ENCODE measurements at places on chromosomes 1 and 21.

- no peak for DNase-seq
These were observed 7.8 kb upstream of the HTR6 start for GRCh38 chr1:19656780-19657466.

DNA sequence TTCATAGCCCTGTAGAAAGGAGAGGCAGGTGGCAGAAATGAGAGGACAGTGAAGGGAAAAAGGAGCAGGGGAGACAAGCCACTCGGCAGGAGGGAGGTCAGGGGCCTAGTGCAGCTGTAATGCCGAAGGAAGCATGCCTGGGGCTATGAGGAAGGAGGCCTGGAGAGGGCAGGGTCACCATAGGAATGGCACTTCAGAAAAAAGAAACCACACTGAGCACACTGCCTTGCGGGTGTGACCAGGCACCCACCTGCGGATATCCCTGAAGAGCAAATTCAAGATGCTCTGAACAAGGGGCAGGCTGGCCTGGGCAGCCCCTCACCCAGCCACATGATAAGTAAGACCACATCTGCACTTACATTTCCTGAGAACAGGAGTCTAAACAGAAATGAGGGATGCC is 104.7 kb downstream of the JAK1 start:
- DNase-seq: peak; percentile 12

GRCh38 chr1:61583703-61584102 is 141.2 kb downstream of the TM2D1 start:
- DNase-seq: no peak

DNA sequence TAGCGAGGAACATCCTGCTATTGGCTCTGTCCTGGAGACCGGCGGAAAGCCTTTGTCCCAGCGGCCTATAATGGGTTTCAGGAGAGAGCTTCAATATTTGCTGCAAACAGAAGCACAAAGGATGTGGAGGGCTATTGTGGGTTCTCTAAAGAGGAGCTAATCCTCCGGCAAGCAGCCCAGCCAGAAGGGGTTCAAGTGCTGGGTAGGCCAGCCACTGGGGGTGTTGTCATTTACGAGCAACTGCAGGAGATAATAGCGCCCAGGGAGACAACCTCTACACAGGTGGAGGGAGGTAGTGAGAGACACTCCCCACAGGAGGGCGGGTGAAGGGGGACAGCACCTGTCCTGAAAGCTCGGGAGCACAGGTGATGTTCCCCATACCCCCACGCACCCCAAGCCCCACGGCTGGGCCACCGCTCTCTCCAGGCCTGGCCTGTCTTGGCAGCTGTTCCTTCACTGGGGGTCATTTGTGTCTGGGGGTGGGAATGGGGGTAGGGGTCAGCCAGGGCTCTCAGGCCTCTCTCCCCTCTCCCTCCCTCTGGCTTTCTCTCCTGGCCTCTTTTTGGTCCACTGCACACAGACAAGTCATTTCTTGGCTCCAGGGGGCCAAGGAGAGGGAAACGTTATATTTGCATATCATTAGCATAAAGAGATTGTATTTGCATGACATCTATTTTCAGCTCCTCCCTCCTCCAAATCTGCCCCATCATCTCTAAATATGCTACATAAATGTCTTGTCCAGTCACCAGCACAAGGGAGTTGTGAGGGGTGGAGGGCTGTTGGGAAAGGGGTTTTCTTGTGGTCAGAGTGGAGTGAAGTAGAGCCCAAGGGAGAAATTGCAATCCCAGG is 22.0 kb upstream of the SLC26A9 start:
- no peak for DNase-seq

Measured in right lung (tissue), 10 donors.